ENCODE measurements at places on chromosomes 7 and 10. TPM values are rescaled to one million over a fixed set of nuclear protein-coding genes. Genes with fewer than 3 reads are reported as not detected.
A peak's percentile ranks its signal among the peaks of the same experiment; 100 is the strongest.

- DNase-seq: no peak
Measured at GRCh38 chr7:2438775-2439174, 35.4 kb downstream of the CHST12 start.

- no peak for DNase-seq
Measured at GRCh38 chr10:28733245-28733644, 55.9 kb downstream of the BAMBI start.

GRCh38 chr7:52826515-52827265, 208.7 kb upstream of the POM121L12 start:
- DNase-seq: no peak

DNA sequence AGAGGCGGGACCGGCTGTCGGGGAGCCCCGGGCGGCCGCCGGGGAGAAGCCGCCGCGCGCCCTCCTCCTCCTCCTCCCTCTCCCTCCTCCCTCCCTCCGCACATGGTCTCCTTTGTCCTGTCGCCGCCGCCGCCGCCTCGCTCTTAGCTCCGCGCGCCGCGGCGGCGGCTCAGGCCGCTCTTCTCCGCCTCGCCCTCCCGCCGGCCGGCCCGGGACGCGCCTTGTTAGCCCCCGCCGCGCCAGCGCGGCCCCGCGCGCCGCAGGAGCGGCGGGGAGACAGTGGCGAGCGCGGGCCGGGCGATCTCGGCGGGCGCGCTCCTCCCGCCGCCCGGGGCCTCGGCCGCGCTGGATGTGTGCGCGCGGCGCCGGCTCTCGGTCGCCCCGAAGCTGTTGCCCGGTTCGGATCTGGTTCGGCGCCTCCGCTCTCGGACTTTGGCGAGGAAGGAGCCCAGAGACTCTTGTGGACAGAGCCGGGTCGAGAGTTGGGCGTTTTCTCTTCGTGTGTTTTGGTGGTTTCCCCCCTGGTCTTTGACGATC, 437.4 kb upstream of the GALNT17 start:
- no peak for DNase-seq

- DNase-seq: no peak
Measured at GRCh38 chr10:117275121-117275520, 34.2 kb downstream of the SLC18A2 start.

DNA sequence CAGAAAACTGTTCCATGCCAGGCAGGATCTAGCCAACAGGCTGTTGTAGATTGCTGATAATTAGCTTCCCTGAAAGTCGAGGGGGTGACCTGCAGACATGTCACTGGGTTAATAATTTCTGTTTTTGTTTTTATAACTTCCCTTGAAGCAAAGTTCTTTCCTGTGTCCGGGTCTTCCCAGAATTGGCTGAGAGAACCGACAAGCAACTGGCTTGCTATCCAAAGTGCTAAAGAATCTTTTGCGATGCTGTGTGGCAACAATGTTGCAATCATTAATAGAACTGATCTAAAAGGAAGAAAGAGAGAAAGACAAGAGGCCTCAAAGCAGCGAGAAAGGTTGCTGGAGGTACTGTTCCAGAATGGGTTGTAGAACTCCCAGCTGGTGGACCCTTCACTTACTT, 132.1 kb upstream of the DPP6 start:
- no peak for DNase-seq

DNA sequence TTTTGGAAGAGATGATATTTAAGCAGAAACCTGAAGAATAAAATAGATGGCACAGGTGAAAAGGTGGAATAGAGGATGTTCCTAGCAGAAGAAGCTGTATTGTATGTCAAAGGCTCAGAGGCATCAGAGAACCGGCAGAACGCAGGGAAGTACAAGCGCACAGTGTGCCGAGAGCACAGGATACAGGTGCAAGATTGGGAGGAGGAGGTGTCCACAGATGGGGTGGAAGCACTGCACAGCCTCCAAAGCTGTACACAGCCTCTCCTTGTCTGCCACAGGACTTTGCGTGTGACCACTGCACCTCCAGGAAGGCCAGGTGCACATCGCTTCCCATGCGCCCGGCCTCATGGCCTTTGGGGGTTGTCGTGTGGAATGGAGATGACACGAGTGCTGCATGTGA, 23.3 kb upstream of the SEC61G start:
- no peak for DNase-seq

GRCh38 chr10:70528741-70529362, 50.3 kb downstream of the PALD1 start:
- DNase-seq: peak; percentile 34

- DNase-seq: no peak
Measured at GRCh38 chr7:138542183-138542582, 82.1 kb downstream of the TRIM24 start.

Gene UCMA
- not detected for total RNA-seq

Gene WNT16
- 152 TPM for total RNA-seq

Gene CALHM1
- total RNA-seq: not detected

Gene NUDT13
- total RNA-seq: 1.2 TPM

Gene PDK4
- 2.1 TPM for total RNA-seq
